ENCODE measurements at places on chromosomes 2 and 18. TPM values are rescaled to one million over a fixed set of nuclear protein-coding genes. Genes with fewer than 3 reads are reported as not detected.

Gene TBR1
- not detected for total RNA-seq

Gene CDCA7
- 1.3 TPM for total RNA-seq

Gene AMMECR1L
- total RNA-seq = 16.8 TPM

Gene KIAA2012
- under 0.01 TPM for total RNA-seq

Gene GPAT2
- 3.9 TPM for total RNA-seq

Gene ZRANB3
- 6.4 TPM for total RNA-seq

Gene TMEM178A
- total RNA-seq = 0.26 TPM

Gene CYTIP
- total RNA-seq = not detected

Gene SULT1C4
- 0.26 TPM for total RNA-seq

Gene NT5C1B
- total RNA-seq = not detected

Gene NPHP1
- total RNA-seq = 5.0 TPM

Gene SLC38A11
- total RNA-seq = 0.50 TPM

Gene FBXO41
- total RNA-seq = 0.77 TPM

Gene AQP12B
- not detected for total RNA-seq

Gene SERPINB3
- total RNA-seq = not detected

Gene PER2
- 2.1 TPM for total RNA-seq

Gene TRIM43
- not detected for total RNA-seq

Gene EDAR
- not detected for total RNA-seq

Gene MC5R
- not detected for total RNA-seq

Gene DNAH6
- total RNA-seq = under 0.01 TPM

Gene CELF4
- not detected for total RNA-seq

Gene PRKAG3
- 0.26 TPM for total RNA-seq
